Right kidney (tissue), 9 donors: ENCODE measurements at places on chromosomes 3 and 15.

DNA sequence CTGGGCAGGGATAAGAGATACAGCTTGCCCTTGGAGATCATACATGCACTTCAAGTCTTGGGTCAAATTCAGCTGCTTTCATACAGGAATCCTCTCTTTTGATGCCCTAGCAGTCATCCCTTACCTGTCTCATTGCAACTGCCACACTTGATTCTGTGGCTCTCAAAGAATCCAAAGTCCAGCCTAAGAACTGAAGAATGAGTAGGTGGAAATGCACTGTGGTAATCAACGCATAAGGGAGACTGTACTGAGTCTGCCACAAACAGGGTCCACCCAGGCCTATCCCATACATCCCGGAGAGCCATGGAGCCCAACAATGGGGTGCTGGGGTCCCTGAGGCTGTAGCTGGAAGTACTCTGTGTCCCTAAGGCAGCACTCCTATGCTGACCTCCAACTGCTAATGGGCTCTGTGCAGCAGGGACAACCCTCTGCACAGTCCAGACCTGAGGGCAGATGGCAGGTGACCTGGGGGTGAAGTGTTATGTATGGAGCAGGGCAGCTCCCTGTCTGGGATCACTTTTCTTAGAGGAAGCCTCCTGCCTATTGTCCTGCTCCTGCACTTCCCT lies 1.7 kb upstream of the VPS18 start:
- no peak for DNase-seq

- DNase-seq: peak; percentile 9
These were observed 98.6 kb downstream of the MYRIP start for GRCh38 chr3:39907981-39908380.

GRCh38 chr3:175447521-175447920 lies 588.4 kb downstream of the NAALADL2 start:
- DNase-seq: no peak

GRCh38 chr3:151478335-151478697 lies 17.5 kb upstream of the IGSF10 start:
- no peak for DNase-seq

DNA sequence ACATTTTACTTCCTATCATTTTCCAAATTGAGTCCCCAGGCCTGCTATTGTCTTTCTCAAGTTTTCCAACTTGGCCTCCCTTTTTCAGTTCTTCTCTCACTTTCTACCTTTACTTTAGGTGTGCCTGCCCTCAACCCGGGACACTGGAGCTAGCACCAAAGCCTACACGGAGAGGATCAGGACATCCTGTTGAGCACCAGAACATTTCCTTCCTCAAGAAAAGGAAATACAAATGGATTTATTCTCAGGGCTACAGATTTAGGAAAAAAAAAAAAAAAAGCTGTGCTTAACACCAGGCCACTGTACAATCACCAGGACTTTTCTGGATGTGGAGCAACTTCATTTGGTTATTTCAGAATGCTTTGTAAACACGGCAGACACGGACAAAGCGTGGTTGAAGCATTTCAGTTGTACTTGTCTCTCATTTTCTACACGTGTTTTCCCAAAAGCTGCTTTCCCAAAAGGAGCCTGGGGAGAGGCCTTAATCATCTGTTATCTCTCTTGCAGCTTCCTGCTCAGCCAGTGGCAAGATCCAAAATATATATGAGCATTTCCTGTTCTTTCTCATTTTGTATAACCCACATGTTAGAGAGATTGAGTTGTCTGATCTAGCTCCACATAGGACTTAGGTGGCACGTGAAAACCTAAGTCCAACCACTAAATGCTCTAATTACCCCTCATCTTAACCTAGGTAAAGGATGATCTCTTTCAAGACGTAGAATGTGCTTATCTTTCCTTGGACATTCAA lies 15.5 kb upstream of the ATP1B3 start:
- no peak for DNase-seq

DNA sequence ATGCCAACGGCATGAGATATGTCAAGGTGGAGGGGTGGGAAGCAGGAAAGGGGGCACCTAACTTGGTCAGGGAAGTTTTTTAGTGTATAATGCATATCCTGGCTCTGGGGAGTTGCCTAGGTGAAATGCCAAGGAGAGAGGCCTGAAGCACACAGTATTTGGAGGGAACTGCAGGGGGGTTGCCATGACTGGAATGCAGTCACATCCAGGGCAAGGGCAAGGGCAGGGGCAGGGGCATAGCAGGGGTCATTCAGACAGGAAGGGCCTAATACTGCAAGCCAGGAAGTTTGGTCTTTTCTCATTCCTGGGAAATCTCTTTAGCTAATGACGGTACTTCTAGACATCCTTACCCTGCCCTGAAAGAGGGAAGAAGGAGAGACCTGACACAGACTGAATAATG lies 60.5 kb downstream of the MYRIP start:
- DNase-seq: no peak

- no peak for DNase-seq
These were observed 4.2 kb downstream of the ZNF589 start for GRCh38 chr3:48245136-48245535.

GRCh38 chr3:109372639-109373038 lies 35.3 kb upstream of the DPPA4 start:
- DNase-seq: no peak

DNA sequence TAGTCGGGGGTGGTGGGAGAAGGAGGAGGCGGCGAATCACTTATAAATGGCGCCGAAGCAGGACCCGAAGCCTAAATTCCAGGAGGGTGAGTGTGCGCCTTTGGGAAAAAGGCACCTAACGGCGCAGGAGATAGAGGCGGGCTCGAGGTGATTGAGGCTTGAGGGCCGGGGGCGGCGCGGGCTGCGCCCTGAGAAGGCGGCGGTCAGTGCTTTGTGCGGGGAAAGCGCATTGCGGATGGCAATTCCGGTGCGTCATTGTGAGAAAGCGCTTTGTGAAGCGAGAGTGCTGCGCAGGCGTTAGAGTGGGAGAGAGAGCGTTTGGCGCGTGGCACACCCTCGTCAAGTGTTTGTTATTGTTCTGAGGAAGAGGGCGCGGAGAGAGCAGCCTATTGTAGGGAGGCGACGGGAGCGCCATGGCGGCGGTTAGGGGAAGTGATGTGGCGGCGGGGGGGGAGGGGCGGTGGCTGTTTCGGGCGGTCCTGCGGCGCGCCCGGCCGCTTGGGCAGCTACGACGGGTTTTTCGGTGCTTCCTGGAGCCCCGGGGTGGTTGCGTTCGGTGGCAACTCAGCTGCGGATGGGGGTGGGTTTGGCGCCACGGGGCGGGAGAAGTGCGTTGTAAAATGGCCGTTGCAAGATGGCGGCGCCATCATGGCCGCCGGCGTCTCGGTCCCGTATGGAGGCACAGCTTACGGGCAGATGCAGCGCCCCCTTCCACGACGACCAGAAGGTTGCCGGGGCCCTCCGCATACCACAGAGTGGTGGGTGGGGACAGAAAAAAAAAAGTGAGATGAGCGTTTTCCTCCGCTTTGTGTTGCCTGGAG lies 492 bp downstream of the MORF4L1 start:
- DNase-seq: peak; percentile 90

GRCh38 chr15:85276921-85277320 lies 103.5 kb upstream of the AKAP13 start:
- no peak for DNase-seq

DNA sequence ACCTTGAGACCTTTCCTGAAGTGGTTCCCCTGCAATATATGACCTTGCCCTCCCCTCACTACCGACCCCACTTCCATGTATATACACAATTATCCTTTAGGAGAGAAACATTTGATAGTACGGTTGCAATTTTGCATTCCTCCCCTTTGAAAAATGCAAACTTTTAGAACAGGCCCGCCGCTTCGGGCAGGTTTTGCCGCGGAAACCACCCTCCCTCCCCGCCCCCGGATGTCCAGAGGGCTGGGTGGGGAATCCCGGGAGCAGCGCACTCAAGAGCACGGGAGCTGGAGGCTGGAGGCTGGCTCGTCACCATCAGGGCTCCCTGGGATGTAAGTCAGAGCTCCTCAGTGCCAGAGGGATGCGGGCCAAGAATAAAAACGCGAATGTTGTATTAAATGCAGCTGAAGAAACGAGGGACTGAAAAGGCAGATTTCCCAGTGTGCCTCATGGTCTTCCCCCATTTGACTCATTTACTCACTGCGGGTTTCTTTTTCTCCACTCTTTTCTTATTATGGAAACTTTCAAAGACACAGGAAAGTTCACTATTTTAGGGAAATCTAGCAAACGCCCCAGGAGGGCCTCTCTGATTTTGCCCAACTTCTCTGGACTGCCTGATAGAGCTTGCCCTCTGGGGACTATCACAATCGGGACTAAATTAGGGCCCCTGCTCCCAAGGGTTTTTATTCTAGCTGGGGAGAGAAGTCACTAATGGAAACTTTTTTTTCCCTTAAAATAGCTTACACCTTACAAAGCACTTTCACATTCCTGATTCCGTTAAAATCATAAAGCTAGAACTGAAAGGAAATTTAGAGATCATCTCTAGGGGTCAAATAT lies 2.9 kb upstream of the USP3 start:
- DNase-seq: peak; percentile 58

DNA sequence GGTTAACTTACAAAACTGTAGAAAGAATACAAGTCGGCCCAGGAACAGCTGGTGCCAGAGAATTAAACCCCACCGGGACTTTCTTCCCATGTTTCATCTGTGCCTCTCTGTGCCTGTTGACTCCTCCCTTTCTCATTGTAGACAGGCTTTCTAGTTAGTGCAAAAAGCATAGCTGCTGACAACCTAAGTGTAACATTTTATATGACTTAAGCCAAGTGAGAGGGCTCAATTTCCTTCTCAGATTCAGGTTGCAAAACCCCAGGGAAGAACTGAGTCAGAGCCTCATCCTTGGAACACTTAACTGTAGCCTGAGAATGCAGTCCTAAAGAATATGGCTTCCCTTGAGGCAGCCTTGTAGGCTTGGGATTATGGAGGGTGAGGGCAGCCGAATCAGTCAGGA lies 302.5 kb upstream of the AZI2 start:
- no peak for DNase-seq

DNA sequence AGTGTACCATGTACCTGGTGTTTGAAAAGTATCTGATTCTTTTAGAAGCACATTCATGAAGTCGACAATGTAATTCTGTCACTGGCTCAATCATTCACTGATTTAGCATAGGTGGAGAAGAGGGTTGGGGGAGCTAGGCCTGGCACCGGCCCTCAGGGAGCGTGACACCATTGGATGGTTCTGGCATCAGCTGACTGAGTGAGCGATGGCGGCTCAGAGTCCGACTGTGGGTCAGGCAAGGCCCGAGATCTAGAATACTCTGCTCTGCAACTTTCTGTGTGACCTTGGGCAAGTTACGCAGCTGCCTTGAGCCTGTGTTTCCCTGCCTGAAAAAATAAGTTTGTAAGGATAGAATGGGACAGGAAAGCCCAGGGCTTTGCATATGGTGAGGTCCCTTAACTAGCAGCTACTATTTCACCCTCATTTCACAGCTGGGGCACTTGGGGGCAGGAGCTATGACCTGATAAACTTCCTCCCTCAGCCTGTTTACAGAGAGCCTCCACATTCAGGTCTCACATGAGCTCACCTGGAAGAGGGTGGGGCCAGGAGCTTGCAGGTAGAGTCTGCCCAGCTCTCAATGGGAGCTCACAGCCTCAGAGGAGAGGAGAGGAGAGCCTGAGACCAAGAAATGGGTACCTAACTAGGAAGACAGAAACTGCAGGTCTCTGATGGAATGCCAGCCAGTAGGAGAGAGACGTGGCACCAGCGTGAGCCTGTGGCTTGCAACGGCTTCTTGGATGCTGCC lies 153.7 kb upstream of the TLE3 start:
- no peak for DNase-seq
